Fibroblast of skin of back (primary cell): ENCODE measurements at places on chromosomes 1 and 21.

- peak; percentile 81 for DNase-seq
Measured at GRCh38 chr1:28078680-28079626, 9.5 kb downstream of the EYA3 start.

GRCh38 chr1:241749041-241749944, 97.2 kb downstream of the WDR64 start:
- DNase-seq = no peak

DNA sequence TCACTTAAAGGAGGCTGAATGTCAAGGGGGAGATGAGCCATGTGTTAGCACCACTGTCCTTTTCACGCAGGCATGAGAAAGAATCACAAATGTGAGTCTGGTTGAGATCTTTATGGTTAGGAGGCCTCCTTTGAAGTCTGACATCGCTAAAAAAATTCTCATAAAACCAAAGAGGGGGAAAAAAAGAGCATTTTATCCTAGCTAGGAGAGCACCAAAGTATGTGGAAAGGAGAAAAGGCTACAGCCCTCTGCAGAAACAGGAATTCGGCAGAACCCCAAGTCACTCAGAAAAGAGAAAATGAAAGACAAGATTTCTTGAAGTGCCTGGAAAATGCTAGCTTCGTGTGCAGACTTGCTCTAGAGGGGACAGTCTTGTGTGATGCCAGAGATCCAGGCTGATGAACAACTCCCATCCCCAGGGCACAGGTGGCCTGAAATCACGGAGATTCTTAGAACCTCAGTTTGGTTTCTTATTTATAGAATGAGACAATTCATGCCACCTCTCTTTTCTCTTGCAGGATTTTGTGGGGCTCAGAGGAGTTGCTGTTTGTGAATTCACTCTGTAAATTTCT, 61.5 kb downstream of the RUNX1 start:
- DNase-seq = no peak

GRCh38 chr1:36269408-36269838, 36.7 kb upstream of the SH3D21 start:
- DNase-seq = no peak

DNA sequence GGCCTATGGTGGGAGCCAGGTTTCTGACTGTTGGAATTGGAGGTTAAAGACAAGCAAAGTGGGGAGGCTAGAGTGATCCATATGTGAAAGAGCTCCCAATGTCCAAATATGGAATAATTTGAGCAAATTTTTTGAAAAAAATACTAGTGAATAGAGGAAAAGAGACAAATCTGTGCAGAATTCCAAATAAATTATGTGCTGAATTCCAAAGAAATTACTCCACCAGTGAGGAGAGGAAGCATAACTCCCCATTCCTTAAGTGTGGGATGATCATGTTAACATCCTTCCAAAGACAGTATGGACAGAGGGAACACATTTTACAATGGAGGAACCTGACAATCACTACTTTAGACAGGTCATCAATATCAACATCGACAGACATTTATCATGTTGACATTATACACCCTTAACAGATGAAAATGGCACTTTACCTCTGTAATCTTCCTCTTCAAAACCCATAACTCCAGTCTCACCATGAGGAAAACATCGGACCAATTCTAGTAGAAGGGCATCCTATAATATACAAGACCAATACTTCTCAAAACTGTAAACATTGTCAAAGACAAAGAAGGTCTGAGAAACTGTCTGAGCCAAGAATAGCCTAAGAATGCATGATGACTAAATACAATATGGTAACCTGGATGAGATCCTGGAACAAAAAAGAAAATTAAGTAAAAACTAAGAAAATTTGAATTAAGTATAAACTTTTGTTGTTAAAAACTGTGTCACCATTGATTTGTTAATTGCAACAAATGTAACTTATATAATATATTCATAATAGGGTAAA, 71.5 kb upstream of the RGS4 start:
- peak; percentile 91 for DNase-seq

DNA sequence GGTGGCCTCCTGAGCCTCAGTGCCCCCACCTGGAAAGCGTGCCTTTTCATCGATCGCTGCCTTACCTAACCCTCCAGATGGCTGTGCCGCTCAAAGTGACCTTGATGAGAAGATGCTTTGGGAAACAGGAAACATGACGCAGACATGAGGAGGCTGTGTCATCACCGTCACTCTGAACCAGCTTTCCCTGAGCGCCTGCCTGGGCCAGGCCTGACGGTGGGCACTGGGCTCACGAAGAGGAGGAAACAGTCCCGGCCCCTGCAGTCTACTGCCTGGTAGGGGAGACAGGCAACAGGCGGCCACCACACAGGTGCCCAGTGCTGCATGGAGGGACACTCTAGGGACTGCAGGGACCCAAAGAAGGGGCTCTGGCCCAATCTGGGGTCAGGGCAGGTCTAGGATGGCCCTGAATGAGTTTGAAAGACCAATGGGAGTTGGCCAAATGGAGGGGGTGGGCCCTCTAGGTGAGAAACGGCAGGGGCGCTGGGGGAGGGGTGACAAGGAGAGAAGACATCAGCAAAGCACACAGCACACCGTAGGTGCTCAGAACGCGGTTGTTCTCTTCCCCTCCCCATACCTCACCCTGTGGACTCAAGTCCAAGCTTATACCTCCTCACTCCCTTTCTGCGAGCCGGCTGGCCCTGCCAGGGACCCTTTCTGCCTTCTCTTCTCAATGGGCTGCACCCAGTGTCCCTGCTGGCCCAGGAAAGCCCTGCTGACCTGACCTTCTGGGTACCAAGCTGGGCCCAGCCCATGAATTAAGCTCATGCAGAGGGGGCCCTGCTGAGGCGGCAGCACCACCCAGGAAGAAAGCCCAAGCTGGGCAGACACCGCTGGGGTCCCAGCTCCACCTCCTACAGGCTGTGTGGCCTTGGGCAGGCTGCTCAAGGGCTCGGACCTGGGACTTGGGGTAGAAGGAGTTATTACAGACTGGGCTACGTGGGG, 44.9 kb downstream of the GLIS1 start:
- peak; percentile 40 for DNase-seq

DNA sequence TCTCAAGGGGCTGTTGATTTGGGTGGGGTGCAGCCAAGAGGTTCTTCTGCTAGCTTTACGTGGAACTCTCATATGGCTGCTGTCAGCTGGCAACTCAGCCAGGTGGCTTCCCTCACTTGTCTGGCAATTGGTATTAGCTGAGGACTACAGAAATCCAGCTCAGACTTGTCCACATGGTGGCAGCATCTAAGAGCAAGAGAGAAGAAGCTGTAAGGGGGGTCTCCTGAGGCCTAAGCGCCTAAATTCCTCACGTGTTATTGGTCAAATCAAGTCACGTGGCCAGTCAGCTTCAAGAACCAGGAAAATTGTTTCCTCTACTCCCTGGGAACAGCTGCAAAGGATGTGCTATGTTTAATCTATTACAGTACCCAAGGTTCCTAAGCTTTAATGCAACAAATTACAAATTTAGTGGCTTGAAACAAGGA, 4.2 kb upstream of the DYRK3 start:
- DNase-seq = peak; percentile 88

DNA sequence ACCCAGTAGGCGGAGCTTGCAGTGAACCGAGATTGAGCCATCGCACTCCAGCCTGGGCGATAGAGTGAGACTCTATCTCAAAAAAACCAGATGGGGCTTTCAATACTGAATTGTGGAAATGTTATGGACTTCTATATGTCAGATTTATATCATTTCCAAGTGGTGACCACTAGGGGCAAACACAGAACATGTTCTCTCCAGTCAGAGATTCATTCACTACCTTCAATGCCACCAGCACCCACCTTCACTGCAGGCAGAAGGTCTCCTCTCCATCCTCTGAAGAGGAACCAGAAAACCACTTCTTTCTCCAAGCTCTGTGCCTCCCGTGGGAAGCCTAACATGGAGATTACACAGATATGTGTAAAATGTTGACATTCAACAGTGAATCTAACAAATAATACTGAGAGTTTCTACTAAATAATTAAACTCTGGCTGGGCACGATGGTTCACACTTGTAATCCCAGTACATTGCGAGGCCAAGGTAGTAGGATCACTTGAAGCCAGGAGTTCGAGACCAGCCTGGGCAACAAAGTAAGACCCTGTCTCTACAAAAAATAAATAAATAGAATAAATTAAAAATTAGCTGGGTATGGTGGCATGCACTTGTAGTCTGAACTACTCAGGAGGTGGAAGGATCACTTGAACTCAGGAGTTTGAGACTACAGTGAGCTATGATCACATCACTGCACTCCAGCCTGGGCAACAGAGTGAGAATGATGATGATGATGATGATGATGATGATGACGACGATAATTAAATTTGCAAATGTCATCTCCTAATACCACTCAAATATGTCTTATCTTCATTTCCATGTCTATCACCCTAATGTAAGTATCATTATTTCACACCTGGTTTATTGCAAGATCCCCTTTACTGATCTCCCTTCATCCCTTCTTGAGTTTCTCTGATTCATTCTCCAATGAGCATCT, 151.1 kb downstream of the ZNF281 start:
- peak; percentile 27 for DNase-seq
